ENCODE measurements at places on chromosomes 3 and 15. TPM values are rescaled to one million over a fixed set of nuclear protein-coding genes. Genes with fewer than 3 reads are reported as not detected.

GRCh38 chr3:193852901-193853300 lies 259.9 kb downstream of the OPA1 start:
- no peak for DNase-seq

The ARRDC4 gene
- 293 TPM for total RNA-seq

The ANP32A gene
- total RNA-seq = 21.9 TPM

The CATSPER2 gene
- 0.52 TPM for total RNA-seq

DNA sequence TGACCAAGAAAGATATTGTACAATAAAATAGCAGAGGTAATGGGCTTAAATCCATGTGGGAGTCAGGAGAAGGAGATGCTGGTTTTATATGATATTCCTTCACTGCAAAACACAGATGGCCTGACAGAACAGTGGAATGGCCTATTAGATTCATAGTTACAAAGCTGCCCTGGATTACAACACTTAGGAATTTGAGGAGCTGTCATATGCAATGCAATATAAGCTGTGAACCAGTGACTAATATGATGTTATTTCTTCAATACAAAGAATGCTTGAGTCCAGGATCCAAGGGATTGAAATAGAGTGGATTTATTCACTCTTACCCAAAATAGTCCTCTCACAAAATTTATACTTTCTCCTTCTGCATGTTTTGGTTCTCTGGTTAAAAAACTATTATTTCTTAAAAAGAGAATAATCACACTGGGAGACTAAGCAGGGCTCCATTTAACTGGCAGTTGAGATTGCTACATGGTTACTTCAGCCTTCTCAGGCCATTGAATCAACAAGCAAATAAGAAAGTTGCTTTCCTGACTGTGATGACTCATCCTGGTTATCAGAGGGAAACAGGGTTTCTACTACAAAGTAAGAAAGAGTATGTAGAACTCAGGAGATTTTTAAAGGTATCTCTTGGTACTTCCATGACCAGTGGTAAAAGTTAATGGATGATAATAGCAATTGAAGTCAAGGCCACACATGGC lies 79.8 kb upstream of the ZPLD1 start:
- DNase-seq = peak; percentile 94

GRCh38 chr15:82663186-82663600 lies 16.0 kb upstream of the CPEB1 start:
- peak; percentile 23 for DNase-seq
